ENCODE measurements at places on chromosomes 7 and 10.
A peak's percentile ranks its signal among the peaks of the same experiment; 100 is the strongest.

DNA sequence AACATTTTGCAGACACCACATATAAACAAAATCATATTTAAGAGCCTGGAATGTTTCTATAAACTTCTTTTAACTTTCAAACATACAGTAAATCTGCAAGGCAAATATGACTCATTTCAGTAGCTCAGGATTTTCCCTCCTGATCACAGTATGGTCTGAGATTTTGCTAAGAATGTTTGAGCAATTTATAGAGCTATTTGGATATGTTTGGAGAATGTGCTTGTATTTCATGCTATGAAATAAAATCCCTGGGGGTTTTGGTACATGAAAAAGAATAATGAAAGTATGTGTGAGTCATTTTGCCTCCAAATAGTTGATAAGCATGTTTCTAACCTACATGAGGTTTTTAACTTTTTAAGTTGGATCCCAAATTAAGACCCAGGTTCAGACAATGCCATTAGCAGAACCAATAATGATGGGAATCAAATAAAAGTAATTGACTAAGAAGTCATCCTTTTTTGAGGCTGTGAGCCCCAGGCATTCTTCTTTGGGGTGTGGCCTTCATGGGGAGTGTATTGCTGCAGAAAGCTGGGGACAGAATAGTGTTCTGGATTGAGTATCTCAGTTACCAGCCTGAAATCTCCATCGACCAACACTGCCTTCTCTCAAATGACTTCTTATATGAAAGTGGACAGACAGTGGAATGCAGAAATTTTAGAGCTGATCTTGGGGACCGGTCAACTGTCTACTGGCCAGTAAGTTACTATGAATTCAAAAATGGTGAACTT, 66.1 kb upstream of the AGBL3 start:
- no peak for DNase-seq

DNA sequence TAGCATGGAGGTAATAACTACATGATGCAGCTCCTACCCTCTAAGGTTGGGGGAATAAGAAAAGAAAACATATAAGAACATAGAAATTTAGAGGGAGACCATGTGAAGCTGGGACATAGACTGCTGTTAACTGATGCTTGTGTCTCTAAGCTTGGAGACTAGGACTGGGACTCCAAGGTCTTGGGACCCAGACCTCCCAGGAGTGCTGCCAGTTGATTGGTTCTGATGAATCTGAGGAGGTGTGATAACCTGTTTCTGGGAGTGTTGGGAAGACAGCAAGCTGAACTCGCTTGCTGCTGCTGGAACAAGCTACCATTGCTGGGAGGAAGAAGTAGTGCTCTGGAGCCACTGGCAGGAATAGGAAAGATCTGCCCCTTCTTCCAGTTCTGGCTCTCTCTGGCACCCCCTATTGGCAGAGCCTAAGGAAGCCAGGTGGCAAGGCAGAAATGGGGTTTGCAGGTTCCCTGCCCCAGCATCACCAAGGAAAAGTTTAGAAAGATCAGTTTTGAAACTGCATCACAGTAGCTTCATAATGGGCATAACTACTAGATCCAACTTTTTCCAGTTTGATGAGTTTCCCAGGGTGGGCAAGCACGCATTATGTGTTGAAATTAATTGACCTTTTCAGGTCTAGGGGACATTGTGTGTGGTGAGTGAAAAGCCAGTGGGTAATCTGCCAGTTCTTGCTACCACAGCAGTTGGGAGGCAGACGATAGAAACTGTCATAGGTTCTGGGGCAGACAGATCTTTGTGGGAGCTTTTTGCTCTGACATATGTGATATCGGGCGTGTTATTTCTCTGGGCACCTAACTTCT, 140.7 kb downstream of the SND1 start:
- DNase-seq: peak; percentile 2

GRCh38 chr7:151468217-151469018, 28.5 kb upstream of the CRYGN start:
- DNase-seq: no peak

GRCh38 chr7:113142385-113143119, 24.2 kb upstream of the SMIM30 start:
- DNase-seq: no peak

DNA sequence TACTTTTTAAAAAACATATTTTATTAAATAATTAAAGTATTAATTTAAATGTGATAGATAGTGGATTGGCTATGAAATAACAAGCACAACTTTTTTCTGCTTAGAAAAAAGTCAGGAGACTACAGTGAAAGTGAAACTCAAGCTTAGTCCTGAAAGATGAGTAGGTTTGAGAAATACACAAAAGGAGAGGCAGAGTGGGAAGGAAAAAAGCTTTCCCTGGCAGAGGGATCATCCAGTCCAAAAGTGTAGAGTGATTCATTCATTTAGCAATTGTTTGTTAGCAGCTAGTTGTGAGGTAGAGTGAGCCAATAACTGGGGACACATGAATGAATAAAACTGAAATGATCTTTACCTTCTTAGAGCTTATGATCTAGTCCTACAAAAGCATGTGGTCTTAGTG, 93.5 kb downstream of the FOXP2 start:
- no peak for DNase-seq

- DNase-seq: no peak
Observed at GRCh38 chr10:61978965-61979364, 77.5 kb downstream of the ARID5B start.

- DNase-seq: no peak
Observed at GRCh38 chr10:126902157-126902556, 3.1 kb upstream of the DOCK1 start.

DNA sequence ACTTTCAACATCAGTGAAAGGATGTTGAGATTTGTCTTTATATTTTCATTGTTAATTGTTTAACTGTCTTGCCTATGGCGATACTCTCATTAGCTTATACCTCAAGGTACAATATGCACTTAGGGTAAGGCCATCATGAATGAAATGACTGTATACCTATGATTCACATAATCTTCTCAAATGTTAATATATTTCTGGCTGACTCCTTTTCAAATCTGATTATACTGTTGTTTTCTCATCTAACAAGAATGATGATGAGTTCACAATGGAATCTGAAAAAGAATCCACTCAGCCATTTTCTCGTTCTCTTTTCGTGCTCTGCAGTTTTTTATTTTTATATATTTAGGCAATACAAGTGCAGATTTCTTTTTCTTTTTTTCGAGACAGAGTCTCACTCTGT, 159.1 kb downstream of the ARHGAP12 start:
- no peak for DNase-seq

- no peak for DNase-seq
Observed at GRCh38 chr10:124498056-124498455, 36.4 kb downstream of the LHPP start.
